ENCODE measurements at places on chromosomes 3 and 15. TPM values are rescaled to one million over a fixed set of nuclear protein-coding genes. Genes with fewer than 3 reads are reported as not detected.
A peak's percentile ranks its signal among the peaks of the same experiment; 100 is the strongest.

The GOLGA6L7 gene
- polyA plus RNA-seq = not detected

The FAM107A gene
- 4.1 TPM for polyA plus RNA-seq

The DNAJC13 gene
- polyA plus RNA-seq = 10.1 TPM

The ERICH6 gene
- 0.04 TPM for polyA plus RNA-seq

The PLOD2 gene
- polyA plus RNA-seq = 23.5 TPM

The ADAMTSL3 gene
- 0.27 TPM for polyA plus RNA-seq

The PTX3 gene
- 2.2 TPM for polyA plus RNA-seq

DNA sequence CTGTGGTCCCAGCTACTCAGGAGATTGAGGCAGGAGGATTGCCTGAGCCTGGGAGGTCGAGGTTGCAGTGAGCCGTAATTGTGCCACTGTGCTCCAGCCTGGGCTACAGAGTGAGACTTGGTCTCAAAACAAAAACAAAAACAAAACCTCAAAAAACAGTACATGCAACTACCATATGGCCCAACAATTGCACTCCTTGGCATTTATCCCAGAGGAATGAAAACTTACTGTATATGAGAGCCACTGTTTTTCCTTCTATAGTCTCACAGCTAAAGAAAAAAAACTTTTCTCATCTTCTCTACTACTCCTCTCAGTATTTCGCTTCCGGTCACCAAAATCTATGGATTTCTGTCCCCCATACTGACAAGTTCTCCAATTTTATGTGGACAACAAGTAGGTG is 84.3 kb downstream of the FLNB start:
- no peak for DNase-seq

DNA sequence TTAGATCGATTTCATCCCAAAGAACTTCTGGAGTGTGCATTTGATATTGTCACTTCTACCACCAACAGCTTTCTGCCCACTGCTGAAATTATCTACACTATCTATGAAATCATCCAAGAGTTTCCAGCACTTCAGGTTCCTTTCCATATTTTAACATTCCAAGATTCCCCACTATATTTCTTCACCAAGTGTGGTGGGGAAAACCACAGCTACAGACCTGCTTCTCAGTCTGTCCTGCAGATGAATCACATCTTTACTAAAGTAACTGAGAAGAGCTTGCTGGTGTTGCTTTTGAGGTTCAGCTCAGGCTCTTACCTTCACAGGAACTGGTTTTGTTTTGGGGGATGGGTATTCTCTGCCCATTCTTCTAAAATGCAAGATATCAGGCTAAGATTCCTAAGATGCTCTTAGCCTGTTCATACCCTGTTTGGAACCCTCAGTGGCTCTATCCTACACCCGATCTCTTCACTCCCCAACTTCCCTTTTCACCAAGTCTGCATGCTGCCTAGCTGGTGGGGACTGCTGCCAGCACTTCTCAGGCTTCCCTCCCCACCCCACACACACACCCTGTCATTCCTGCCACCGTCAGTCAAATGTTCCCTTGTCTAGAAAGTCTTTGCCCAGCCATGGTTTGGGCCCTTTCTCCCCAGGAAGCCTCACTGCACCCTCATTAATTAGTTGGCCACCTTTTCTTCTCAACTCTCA is 30.8 kb downstream of the SRP14 start:
- no peak for DNase-seq

DNA sequence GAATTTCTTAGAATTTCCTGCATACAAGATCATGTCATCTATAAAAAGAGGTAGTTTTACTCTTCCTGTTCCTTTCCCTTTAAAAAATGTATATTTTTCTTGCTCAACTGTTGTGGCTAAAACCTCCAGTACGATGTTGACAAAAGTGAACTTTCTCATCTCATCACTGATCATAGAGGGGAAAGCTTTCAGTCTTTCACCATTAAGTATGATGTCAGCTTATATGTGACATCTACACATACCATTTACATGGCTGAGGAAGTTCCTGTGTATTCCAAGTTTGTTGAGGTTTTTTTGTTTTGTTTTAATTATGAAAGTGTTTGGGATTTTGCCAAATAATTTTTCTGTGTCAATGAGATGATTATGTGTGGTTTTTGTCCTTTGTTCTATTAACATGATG is 173.6 kb downstream of the PLD1 start:
- DNase-seq = no peak

GRCh38 chr15:90300988-90301706 is 35.7 kb downstream of the NGRN start:
- DNase-seq = peak; percentile 59

DNA sequence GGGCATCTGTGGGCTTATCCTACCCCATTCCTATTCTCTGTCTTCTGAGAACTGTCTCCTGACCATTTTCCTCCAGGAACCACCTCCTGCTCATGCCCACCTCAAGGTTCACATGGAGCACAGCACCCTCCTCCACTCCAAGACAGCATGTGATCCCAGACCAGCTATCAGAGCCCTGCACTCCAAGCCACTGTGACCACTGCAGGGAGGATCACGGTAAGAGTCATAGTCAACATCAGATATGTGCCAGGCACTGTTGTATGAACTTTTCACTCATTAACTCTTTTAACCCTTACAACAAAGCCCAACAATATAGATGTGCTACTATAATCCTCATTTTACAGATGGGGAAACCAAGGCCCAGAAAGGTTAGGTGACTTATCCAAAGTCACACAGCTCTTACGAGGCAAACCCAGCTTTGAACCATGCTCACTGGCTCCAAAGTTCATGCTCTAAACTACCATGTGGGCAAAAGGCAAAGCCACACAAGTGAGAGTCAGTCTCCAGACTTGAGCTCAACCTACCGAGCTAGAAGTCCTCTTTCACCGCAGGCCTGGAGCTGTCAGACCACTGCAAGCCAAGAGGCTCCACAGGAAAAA is 115.1 kb upstream of the IQSEC1 start:
- DNase-seq = no peak

GRCh38 chr3:64627471-64628321 is 60.1 kb downstream of the ADAMTS9 start:
- peak; percentile 9 for DNase-seq

DNA sequence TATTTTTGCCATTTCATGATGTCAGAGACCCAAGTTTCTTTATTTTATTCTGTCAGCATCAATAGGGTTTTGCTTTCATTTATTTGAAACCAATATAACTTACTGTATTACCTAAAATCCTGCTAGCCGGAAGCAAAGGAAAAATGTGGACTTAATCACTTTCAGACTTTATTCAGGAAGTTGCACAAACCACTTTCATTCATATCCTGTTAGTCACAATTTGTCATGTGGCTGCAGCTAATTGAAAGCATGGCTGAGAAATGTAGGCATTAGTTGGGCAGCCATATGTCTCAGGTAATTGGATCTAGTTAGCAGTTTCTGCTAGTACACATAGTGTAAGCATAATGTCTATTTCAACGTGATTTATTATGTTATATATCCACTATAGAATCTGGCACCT is 462.3 kb upstream of the SGO1 start:
- DNase-seq = no peak

DNA sequence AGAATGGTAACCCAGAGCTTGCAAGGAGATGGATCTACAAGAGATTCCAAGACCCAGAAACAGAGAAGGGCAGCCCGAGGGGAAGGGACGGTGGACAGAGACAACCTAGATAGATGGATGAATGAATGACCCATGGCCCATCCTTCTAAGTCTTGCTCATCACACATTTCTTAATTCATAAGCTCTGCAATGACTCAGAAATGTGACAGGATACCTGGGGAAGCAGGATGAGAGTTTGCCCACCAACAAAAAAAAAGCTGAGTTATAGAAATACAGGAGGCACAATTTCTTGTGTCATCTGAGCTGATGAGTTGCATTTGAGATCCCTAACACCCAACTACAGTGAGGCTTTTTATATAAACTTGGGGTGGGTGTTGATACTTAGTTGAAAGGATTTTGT is 76.6 kb downstream of the CNTN3 start:
- no peak for DNase-seq

- no peak for DNase-seq
Measured at GRCh38 chr3:192177383-192177782, 550.0 kb downstream of the FGF12 start.

- DNase-seq = no peak
Measured at GRCh38 chr3:120171134-120171873, 77.1 kb upstream of the GSK3B start.

- DNase-seq = no peak
Measured at GRCh38 chr3:133838296-133838789, 32.7 kb downstream of the SRPRB start.

GRCh38 chr3:173887888-173888287 is 490.3 kb downstream of the NLGN1 start:
- no peak for DNase-seq

GRCh38 chr3:189118896-189119295 is 52.9 kb upstream of the TPRG1 start:
- no peak for DNase-seq

DNA sequence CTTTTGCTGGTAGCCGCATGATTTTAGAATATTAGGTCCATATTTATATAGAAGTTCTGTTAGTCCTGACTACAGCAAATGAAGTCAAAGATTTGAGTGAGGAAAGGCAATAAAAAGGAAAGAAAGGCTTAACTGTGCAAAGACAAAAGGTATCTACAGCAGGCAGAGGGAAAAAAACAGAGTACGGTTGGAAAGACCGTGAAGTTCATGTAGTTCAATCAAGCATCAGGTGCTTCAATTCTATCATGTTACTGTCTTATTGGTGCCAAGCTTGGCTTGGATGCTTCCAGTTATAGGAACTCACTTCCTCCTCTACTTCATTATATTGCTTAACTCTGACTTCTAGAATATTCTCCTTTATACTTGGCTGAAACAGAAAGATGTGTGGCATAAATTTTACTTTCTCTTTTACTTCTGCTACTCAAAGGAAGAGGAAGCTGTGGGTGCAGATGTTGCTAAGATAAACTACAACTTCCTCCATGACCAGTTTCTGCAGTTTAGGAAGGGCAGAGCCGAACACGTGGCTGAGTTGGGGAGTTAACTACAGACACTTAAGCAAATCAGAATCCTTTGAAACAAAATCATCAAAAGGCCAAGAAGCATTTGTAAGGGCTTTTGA is 72.6 kb upstream of the ZBED2 start:
- DNase-seq = peak; percentile 38

GRCh38 chr15:29442532-29442931 is 172.9 kb upstream of the NSMCE3 start:
- no peak for DNase-seq

DNA sequence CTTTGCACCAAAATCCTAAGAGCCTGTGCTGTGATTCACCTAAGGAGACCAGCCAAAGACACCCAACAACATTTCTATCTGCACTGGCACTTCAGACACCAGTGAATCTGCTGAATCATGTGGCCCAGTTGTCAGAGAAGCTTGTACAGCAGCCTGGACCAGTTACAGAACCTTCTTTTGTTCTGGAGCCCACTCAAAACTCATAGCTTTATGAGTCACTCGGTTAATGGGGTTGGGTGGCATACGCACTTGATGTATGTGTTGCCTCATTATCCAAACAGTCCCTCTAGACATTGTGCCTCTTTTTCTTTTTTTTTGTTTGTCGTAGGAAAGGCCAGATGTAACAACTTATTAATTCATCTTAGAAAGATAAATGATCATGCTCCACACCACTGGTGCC is 25.6 kb upstream of the GOLGA6L2 start:
- no peak for DNase-seq

- DNase-seq = no peak
Measured at GRCh38 chr3:15404767-15405166, 22.6 kb downstream of the METTL6 start.

DNA sequence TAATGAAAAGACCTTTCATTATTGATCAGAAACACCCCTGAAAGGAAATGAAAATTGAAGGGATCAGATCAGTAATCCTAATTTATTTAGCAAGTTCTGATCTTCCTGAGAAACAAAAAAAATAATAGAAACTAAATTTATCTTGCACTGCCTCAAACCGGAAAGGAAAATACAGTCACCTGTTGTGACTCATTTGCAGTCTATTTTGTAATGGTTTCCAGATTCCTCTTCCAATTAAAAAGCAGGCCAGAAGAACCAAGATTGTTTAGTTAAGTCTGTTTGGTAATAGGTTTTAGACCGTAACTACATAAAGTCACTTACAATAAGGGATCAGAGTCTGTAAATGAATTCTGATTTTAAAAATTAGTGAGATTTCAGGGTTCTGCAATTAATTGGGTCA is 49.7 kb upstream of the ATOSA start:
- no peak for DNase-seq

- no peak for DNase-seq
Measured at GRCh38 chr3:55728461-55729100, 241.5 kb upstream of the WNT5A start.

DNA sequence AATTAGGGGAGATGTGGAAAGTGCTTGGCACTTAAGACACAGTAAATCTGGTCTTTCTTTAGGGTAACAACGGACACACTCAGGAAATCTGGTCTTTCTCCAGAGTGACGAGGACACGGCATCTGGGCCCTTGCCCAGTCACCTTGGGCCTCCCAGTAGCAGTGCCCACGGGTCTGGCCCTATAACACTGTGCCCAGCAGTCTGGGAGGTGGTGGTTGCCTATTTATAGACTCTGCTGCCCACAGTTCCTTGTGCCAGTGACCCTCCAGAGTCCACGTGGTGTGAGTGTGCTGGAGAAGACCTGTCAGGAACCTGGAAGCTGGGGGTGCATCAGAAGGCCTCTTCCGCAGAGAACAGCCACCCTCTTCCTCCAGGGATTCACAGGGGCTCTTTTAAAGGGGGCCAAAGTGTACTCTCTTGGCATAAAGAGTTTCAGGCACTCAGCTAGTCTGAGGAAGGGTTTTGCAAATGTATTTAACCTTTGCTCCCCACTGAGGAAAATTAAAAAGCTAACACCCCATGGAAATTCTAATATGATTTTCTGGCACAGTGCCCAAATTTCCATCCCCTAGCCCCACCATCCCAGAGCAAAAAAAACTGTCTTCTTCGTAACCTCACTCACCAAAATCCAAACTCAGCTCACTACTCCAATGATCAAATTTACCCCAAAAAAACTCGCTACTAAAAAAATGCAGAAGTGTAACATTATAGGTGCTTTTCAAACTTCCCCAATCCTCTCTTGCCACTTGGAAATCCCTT is 15.4 kb downstream of the WNT5A start:
- no peak for DNase-seq

DNA sequence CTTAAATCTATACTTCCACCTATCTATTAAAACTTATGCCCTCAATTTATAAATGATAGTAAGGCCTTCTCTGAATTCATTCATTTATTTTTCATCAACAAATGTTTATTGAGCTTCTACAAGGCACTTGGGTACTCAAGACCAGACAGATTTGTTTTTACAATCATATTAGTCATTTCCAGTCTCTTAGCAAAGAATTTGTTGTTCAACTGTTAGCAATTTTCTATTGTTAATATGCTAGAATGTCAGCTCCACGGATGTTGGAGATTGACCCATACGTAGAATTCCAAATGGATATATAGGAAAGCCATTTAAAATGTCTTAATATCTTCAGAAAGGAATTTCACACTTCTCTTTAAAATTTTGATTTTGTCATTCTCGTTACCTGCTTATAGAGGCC is 36.7 kb downstream of the ZBTB38 start:
- DNase-seq = no peak

DNA sequence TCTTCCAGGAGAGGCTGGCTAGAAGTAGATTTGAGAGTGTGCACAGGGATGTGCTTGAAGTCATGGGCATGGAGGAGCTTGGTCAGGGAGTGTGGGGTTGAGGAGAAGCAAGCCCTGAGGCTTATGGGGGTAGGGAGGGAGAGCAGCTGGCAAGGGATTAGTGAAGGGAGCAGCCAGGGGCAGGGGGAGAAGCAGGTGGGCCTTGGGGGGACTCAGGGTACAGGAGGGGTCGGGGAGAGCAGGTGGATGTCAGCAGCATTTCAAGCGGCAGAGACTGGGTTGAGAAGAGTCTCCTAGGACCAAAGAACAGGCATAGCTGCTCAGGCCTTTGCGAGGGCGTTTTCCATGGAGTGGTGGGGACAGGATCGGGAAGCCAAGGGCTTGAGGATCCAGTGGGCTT is 3.4 kb upstream of the LMAN1L start:
- DNase-seq = no peak
